ENCODE measurements at places on chromosomes 13 and 19.

- peak; percentile 62 for DNase-seq
These were observed 863.9 kb upstream of the GPC6 start for GRCh38 chr13:92362717-92363116.

DNA sequence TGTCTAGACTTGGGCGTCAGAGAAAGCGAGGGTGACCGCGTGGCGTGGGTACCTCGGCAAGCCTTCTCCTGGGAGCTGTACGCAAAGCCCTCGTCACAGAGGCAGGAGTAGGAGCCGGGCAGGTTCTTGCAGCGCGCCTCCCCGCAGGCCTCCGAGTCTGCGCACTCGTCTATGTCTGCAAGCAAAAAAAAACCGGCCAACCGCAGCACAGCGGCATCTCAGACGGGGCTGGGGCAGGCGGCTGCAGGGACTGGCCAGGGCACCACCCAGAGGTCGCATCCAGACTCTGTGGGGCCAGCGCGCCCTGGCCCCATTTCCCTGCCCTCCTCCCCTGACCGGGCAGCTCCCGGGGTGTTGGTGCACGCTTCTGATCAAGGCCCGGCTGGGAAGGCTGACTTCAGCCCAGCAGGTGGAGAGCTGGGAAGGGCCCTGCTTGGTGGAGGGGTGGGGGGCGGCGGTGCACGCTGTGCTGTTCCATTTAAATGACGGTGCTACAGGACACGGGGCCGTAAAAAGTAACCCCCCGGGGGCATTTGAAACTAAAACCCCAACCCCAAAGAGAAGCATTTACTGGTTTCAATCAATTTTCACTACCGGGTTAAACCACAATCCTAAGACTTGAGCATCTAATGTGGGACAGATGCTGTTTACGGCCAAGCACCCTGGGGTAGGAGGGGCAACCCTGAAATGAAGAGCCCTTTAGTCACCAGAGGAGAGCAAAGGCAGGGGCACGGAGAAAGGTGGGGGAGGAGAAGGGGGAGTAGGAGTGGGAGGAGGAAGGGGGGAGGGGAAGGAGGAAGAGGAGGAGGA is 28.2 kb downstream of the GAS6 start:
- DNase-seq, result peak; percentile 73

GRCh38 chr13:32310134-32310706 is 4.9 kb downstream of the ZAR1L start:
- DNase-seq, result peak; percentile 60

- DNase-seq, result no peak
These were observed 324.4 kb downstream of the LMO7 start for GRCh38 chr13:75960538-75960994.

- peak; percentile 93 for DNase-seq
These were observed 1.9 kb downstream of the CNN2 start for GRCh38 chr19:1028062-1028926.

- no peak for DNase-seq
These were observed 23.5 kb downstream of the CDADC1 start for GRCh38 chr13:49271264-49271663.

DNA sequence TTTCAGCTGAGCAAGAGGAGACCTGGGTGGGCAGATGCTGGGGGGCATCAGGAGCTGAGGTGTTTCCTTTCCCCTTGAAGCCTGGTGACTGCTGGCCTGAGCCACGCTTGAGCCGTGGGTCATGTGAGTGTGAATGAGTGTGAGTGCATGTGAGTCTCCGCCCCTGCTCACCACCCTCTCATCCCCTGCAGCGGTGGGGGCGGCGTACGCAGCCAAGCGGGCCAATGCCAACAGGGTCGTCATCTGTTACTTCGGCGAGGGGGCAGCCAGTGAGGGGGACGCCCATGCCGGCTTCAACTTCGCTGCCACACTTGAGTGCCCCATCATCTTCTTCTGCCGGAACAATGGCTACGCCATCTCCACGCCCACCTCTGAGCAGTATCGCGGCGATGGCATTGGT is 5.2 kb downstream of the B3GNT8 start:
- DNase-seq, result no peak

GRCh38 chr13:28489524-28489931 is 5.4 kb downstream of the FLT1 start:
- DNase-seq, result peak; percentile 69

- DNase-seq, result no peak
These were observed 6.3 kb downstream of the FREM2 start for GRCh38 chr13:38693168-38693567.

- no peak for DNase-seq
These were observed 809 bp downstream of the MYO1F start for GRCh38 chr19:8576273-8576993.

DNA sequence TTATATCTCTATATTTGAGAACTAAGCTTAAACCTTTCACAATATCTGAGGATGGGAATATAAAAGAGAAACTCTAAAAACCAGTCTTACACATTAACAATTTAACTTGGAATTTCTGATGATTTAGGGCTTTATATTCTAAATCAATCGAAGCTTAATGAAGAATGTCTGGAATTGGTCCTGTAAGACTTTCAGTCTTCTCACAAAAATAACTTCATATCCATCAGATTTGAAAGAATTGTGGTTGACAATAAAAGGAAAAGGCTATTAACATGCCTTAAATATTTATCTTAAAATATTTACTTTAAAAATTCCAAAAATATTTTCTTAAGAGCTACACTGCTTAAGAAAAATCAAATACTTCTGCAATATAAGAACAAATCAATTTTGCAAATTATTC is 27.3 kb downstream of the MYCBP2 start:
- no peak for DNase-seq

DNA sequence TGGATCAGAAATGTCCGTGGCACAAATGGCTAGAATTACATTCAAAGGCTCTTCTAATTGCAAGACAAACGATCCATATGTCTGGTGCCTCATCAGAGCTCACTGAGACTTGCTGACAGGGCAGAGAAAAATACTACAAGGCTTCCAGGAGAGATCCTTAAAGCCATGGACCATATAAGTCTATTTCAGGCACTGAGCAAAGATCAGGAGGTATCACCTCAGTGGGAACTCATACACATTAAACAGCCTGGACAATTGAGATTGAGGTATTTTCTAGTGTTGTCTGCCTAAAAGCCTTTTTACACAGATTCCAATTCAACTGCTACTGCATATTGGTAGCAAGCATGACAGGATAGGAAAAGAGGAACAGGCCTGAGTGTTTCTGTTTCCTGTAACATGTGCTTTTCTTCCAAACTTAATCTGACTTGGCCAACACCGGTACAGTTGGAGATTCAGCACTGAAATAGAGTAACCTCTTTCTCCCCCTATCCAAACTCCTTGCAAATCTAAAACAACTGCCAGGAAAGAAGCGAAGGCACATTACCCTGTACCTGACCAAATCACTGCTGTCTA is 65.9 kb downstream of the SERP2 start:
- DNase-seq, result no peak

DNA sequence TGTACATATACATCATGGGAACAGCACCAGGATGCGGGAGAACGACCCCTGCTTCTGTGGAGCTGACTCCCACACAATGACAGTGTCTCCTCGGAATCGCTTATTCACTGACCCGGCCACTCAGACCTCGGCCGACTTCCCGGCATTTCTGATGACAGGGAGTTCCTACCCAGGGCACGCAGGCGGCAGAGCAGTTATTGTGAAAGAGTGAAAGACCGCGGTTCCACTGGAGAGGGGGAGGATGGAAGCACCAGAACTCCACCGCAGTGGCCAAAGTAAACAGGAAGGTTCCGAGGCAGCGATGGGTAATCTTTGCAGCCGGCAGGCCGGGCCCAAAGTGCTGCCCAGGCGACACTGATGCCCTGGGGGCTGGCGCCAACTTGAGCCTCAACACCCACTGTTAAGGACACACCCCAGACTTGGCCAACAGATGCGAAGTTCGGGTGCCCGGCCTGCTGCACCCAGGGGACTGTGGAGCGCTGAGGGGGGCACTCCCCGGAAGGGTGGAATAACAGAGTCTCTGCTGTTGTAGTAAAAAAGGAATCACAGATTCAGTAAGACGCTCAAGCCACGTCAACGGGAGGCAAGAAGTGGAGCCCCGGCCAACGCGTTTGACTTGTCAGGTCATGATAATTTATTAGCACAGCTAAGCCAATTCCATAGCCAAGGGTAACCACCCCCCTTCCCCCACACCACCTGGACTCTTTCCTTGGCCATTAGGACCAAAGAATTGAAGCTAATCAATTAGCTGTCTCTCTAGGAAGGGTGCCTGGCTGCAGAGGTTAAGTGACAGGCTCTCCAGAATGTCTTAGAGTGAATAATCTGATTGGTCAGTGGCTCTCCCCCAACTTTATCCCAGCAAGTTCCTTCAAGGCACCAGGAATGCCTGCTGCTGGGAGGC is 5.8 kb downstream of the MLLT1 start:
- peak; percentile 92 for DNase-seq

- DNase-seq, result no peak
These were observed 32.5 kb downstream of the CILP2 start for GRCh38 chr19:19570571-19570970.

DNA sequence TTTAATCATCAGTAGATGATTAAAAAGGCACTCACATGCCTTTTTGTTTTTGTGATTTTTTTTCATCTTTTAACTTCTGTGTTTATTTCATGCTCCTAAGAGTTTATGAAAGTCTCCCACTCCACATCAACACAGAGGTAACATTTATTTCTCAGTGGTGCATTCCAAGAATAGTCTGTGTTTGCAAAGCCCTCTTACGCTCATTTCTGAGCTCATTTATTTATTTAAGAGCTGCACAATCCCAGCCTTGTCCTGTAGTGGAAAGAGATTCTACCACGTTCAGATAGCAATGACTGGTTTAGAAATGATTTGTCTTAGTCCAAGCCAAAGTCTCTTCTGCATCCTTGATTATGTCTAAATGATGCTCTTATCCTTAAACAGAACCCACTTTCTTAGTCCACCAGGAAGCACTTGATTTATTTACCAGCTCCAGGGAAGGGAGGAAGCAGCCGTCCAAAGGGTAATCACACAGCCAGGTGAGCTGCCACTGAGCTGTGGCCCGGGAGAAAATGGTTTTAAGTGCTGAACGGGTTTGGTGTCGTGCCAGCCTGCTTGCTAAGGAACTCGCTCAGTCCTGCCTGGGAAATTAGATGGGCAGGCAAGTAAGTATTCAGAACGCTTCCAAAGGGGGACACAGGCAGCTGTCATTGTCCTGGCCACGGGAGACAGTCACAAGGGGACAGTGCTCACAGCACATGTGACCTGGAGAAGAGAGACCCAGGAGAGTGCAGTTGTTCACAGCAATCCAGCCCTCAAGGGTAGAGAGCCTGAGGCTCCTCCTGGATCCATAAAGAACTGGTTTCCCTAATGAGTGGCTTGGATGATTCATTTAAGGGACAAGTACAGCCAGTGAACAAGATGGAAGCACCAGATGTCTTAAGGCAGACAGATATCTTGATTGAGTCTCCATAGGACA is 131.8 kb upstream of the WASF3 start:
- no peak for DNase-seq

- no peak for DNase-seq
These were observed 107.7 kb upstream of the UQCRFS1 start for GRCh38 chr19:29320618-29321017.

- peak; percentile 64 for DNase-seq
These were observed 1692.9 kb upstream of the SLC10A2 start for GRCh38 chr13:104759069-104759468.

DNA sequence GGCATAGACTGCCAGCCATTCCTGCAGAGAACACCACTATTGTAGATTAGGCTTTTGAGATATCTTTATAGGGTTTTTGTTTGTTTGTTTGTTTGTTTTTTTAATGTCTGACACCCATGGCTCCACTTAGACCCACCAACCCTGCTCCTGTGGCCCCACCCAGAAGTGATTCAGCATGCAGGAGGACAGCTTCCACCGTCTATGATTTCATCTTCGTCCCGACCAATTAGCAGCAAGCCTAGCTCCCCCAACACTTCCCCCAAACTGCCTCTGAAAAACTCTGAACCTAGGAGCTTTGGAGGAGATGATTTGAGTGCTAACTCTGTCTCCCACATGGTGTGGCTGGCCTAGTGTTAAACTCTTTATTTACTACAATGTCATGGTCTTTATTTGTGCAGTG is 108.3 kb upstream of the RXFP2 start:
- no peak for DNase-seq

- no peak for DNase-seq
These were observed 1.2 kb downstream of the KLF2 start for GRCh38 chr19:16325641-16326400.

DNA sequence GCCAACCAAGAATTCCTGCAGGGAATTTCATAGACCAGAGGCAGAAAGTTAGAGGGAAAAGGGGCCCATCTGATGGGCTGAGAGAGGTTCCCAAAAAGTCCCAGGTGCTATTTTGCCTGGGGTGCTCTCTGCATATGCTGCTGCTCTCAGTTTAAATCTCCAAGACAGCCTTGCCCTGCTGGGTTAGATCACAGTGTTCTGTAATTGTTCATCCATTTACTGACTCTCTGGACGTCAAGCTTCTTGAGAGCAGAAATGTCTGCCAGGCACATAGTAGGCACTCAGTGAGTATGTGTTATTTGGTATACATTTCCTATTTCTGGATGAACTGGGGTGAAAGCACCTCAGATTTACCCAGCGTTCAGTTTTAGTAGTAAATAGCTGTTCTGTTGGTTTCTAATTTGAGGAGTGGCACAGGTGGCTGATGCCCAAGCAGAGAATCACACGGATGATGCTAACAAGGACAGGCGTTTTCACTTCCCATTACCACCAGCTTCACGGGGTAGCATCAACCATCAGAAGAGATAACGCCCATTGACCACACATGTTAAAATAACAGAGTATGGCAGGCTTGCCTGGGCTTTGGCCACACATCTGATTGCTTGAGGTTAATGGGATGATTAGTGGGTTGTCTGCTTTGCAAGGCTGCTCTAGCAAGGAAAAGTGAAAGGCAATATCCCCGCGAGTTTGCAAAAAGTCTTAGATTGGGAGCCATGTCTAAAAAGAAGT is 161.1 kb downstream of the SLC7A1 start:
- DNase-seq, result no peak

DNA sequence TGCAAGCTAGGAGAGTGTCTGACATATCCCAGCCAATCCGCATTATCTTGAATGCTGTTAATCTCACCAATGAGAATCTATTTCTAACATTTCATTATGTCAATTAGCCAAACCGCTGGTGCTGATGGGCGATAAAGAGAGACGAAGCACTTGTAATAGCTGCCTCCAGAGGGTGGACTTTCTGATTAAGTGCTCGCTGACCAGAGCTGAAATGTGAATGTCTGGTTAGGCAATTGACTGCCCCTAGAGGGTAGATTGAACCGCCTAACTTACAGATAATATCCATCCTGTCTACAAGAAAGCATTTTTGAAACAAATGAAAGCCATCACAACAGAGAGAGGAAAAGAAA is 552 bp upstream of the GRWD1 start:
- DNase-seq, result peak; percentile 92

- no peak for DNase-seq
These were observed 16.6 kb downstream of the SIGLEC8 start for GRCh38 chr19:51441410-51442390.

All from amniotic epithelial cell (primary cell).